T-helper 1 cell (primary cell): ENCODE measurements at places on chromosomes 12 and 14.

DNA sequence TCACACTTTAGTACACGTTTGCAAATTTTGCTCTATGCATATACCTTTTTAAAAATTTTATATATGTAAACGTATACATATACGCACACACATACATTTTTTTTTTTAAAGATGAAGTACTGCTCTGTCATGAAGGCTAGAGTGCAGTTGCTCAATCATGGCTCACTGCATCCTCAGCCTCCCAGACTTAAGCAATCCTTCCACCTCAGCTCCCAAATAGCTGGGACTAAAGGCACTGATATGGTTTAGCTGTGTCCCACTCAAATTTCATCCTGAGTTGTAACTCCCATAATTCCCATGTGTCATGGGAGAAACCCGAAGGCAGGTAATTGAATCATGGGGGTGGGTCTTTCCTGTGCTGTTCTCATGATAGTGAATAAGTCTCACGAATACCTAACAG, 220.8 kb upstream of the CAND1 start:
- no peak for DNase-seq

GRCh38 chr14:69326611-69327010, 66.7 kb downstream of the GALNT16 start:
- DNase-seq = no peak

DNA sequence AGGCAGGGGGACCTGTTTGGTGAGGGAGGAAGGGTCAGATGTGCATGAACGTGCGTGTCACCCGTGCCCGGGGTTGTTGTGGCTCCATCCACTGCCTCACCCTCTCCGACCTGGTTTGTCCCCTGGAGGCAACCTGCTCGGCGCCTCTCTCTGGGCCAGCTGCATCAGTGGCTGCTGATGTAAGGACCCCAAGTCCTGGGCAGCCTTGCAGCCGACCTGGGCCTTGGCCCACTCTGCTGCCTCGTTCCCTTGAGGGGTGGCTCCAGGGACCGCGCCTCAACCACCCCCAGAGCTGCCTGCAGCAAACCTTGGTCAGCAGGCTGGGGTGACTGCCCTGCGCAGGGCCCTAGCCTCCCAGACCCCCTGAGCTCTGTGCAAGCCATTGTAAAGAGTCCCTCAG, 351.7 kb downstream of the TMEM121 start:
- DNase-seq = no peak

DNA sequence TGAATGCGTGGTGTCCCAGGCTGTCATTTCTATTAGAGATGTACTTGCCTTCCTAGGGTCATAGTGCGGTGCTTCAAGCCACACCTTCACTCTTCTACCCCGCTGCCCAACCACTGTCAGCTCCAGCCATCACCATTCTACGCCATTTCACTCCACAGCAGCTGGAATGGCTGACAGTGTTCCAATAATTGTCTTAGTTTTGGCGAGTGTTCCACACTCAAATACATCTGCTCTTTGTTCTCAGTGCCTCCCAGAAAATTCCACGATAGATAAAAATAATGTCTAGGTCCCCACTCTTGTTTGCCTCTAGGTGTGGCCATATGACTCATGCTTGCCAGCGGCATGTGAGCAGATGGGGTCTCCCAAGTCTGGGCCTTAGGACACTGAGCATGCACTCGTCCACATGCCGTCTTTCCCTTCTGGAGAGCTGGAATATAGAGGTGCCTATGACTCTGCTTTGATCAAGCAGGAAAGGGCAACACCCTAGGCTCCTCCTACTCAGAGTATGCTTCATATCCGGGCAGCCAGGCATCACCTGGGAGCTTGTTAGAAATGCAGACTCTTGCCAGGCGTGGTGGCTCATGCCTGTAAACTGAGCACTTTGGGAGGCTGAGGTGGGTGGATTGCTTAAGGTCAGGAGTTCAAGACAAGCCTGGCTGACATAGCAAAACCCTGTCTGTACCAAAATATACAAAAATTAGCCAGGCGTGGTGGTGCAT, 163.0 kb downstream of the BRMS1L start:
- no peak for DNase-seq

GRCh38 chr12:3962631-3963483, 89.7 kb upstream of the PARP11 start:
- peak; percentile 69 for DNase-seq
